ENCODE measurements at places on chromosomes 1 and 21. TPM values are rescaled to one million over a fixed set of nuclear protein-coding genes. Genes with fewer than 3 reads are reported as not detected.
A peak's percentile ranks its signal among the peaks of the same experiment; 100 is the strongest.

SMIM34 gene
- total RNA-seq: not detected

KCNE2 gene
- total RNA-seq: 0.37 TPM

- no peak for DNase-seq
Observed at GRCh38 chr1:89198491-89199072, at the start of gene GBP4. GBP4 (minus strand) TSS chr1:89198942; CDS start chr1:89198834, 108 bp downstream.

SPRR1B gene
- total RNA-seq: not detected

GRCh38 chr1:93672477-93673162, 9.0 kb downstream of the BCAR3 start:
- no peak for DNase-seq

SAMD13 gene
- total RNA-seq: 1.8 TPM

DNA sequence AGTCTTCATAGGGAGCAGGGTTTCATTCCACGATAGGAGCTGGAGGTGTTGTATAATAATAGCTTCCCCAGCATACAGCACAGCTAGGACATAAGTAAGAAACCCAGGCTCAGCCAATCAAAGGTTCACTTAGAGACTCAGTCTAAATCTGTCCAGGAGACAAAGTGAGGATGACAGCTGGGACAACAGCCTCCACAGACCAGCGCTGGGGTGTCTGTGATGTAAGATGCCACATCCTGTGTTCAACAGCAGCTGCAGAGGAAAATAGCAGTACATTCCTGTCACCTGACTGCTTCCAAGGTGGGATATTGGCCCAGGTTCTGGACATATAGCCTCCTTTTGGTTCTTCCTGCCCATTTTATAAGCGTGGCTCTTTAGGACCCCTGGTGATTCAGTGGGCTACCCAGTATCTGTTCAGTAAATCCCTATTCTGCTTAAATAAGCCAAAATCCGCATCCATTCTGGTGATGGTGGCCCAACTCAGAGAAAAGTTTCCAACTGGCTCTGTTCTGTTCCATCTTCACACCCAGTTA, 176.8 kb upstream of the SYT6 start:
- no peak for DNase-seq

- DNase-seq: no peak
Observed at GRCh38 chr1:66354311-66355201, 179.4 kb upstream of the SGIP1 start.

- no peak for DNase-seq
Observed at GRCh38 chr1:91781901-91782622, 103.9 kb downstream of the TGFBR3 start.

DNA sequence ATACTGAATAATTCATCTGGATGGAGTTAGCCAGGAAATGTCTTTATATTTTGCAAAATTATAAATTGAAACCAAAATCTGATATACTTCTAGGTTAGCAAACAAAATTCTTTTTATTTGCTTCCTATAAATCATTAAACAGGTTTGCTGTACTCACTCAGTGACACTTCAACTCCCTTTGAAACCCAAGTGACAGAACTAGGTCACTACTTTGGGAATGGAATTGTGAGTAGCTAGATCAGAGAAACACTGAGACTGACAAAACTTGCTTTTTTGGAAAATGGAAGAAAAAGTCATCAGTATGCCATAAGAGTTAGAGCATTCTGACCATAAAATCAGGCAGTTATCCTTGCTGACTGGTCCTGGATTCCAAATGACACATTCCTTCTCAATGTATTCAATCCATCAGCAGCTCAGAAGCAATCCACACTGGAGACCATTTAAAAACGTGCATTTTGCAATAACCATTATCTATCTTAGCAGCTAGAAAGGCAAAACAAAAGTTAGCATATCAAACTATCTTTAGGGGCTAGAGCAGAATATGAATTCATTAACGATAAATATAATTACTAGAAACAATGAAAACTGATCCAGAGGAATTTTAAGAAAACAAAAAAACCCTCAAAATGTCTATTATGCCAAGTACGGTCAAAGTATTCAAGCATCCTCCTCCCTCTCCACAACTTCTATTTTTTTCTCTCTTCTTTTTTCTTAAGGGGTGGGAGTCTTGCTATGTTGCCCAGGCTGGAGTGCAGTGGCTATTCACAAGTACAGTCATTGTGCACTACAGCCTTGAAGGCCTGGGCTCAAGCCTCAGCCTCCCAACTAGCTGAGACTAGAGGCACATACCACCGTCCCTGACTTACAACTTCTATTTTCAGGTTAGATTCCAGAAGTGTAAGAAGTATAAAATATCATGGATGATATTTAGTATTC, 60.1 kb downstream of the HNRNPR start:
- no peak for DNase-seq

EPHA10 gene
- total RNA-seq: 1.0 TPM

DNA sequence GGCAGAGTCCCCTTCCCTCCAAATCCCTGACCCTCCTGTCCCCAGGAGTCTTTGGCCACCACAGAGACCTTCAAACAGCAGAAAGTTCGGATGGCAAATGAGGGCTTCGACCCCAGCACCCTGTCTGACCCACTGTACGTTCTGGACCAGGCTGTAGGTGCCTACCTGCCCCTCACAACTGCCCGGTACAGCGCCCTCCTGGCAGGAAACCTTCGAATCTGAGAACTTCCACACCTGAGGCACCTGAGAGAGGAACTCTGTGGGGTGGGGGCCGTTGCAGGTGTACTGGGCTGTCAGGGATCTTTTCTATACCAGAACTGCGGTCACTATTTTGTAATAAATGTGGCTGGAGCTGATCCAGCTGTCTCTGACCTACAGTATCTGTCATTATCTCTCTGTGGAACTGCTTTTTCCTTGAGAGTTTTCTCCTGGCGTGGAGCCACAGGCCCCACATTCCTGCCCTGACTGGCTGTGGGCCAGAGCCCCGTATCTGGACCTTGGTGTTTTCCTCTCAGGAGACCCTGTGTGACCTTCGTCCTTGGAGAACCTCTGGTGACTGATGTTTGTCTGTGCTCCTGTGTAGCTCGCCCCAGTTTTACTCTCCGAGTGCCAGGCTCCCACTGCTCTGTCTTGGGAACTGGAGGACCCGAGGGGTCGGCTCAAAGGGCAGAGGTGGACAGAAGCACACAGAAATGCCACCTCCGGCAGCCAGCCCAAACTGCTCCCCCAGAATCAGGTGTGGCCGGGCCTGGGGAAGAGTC, 4.8 kb downstream of the SLC27A3 start:
- no peak for DNase-seq

RGS8 gene
- 0.13 TPM for total RNA-seq

SLC6A17 gene
- 0.28 TPM for total RNA-seq

C1orf116 gene
- total RNA-seq: 3.8 TPM

KTI12 gene
- total RNA-seq: 8.3 TPM

SPRR4 gene
- total RNA-seq: not detected

GRCh38 chr21:33127154-33127867, 57.4 kb downstream of the OLIG1 start:
- peak; percentile 90 for DNase-seq

BRDT gene
- total RNA-seq: not detected

NECTIN4 gene
- 0.29 TPM for total RNA-seq

GRCh38 chr1:41097105-41097504, 75.6 kb upstream of the SLFNL1 start:
- DNase-seq: no peak

- no peak for DNase-seq
Observed at GRCh38 chr1:155981266-155982088, 3.1 kb upstream of the ARHGEF2 start.

DNA sequence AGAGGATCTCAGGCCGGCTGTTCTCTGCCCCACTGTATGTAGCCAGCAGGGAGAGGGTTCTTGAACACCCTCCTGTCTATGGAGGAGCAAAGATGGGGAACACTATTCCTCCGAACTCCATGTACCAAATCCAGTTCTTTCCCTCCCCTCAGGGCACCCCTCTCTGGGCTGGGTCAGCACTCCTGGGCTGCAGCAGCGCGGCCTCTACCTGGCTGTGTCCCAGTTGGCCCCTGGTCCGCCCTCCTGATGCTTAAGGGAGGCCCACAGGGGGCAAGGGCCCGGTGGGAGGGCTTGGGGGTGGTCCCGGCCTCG, 471 bp upstream of the ADPRS start:
- no peak for DNase-seq

GRCh38 chr1:54950369-54951163, 29.9 kb upstream of the TMEM61 start:
- DNase-seq: peak; percentile 93

- DNase-seq: no peak
Observed at GRCh38 chr1:150021191-150021694, 10.7 kb upstream of the OTUD7B start.

DNA sequence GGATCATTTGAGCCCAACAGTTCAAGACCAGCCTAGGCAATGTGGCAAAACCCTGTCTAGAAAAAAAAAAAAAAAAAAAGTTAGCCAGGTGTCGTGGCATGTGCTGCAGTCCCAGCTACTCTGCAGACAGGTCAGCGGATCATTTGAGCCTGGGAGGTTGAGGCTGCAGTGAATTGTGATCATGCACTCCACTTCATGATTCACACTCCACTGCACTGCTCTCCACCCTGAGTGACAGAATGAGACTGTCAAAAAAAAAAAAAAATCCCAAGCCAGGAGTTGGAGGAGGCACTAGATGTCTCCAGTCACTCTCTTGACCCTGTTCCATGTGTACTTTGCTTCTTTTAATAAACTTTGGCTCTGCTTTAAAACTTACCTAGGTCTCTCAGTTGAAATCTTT, 51.0 kb upstream of the OLFM3 start:
- DNase-seq: no peak

VASH2 gene
- total RNA-seq: 184 TPM

- DNase-seq: no peak
Observed at GRCh38 chr1:27322569-27323240, 742 bp downstream of the TMEM222 start.

DNA sequence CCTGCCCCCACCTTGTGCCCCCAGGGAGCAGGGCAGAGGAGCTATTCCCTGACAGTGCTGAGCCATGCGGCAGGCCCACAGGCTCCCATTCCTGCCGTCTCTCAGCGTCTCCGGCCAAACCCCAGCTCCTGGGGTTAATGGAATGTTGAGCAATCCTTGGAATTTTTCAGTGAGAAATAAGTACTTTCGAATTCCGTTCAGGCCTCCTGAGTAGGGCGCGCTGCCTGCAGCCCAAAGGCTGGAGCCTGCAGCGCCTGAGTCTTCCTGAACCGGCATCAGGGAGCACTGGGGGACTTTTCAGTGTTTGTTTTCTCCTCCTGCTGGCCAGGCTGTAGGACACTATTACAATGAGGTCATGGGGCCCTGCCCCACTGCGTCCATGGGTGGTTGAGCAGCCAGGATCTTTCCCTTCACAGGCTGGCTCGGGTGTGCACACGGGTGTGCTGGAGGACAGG, 33.3 kb upstream of the CSF1 start:
- DNase-seq: peak; percentile 49

GRCh38 chr1:203305809-203306088, 430 bp downstream of the BTG2 start:
- DNase-seq: no peak

RXFP4 gene
- total RNA-seq: not detected

SPRTN gene
- 15.1 TPM for total RNA-seq

DNA sequence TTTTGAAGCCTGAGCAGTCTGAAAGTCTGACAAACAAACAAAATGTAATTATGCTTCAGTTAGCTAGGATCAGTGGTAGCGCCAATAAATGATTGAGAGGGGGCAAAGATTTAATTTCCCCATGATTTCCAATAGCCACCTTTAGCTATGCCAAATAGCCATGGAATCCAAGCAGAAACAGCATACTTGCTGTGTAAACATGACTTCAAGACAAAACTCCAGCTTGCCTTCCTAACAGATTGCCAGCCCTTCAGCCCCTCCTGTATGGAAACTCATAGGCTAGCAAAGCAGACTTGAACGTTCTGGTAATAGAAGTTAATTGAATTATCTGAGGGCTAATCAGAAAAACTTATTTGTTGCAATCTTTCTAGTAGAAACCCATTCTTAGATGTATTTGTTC, 25.6 kb upstream of the SLC30A1 start:
- no peak for DNase-seq

DNA sequence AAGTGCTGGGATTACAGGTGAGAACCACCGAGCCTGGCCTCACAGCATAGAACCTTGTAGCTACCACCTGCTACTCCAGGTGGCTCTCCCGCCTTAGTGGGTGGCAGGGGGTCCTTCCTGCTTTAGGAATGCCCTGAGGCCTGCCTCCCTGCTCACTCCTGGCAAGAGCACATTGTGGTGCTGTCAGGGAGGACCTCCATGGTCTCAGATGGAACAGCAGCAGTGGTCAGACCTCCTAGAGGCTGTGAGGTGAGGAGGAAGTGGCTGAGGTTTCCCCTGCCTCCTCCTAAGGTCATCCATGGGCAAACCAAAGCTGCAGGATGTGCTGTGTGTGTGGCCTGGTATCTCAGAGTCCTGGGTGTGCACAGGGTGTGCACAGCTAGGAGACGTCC, 6.7 kb downstream of the SOX13 start:
- no peak for DNase-seq

GRCh38 chr1:110462964-110463363, 12.0 kb downstream of the PROK1 start:
- no peak for DNase-seq

ANKRD35 gene
- total RNA-seq: 3.0 TPM

- no peak for DNase-seq
Observed at GRCh38 chr1:12609469-12610003, 8.5 kb downstream of the DHRS3 start.

AGMAT gene
- total RNA-seq: 5.8 TPM

DNA sequence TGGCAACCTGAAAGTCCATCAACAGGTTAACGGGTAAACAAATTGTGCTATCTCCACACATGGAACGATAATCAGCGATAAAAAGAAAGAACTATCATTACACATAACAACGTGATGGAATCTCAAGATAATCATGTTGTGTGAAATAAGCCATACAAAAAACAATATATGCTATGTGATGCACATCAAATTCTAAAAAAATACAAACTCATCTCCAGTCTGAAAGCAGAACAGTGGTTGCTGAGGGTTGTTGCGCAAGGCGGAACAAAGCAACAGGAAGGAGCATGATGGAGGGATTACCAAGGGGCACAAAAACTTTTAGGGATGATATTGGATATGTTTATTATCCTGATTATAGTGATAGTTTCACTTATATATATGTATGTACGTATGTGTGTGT, 324.8 kb downstream of the VAV3 start:
- no peak for DNase-seq

RPTN gene
- not detected for total RNA-seq

Measured in H1 (cell line).